Mammary microvascular endothelial cell (primary cell): ENCODE measurements at places on chromosomes 7 and 10. TPM values are rescaled to one million over a fixed set of nuclear protein-coding genes. Genes with fewer than 3 reads are reported as not detected.

The CACNA2D1 gene
- total RNA-seq = 10.3 and 18.3 TPM in 2 replicates

The HIF1AN gene
- 3.1 and 3.7 TPM in 2 replicates for total RNA-seq

The ABCC2 gene
- 0.07 and 0.49 TPM in 2 replicates for total RNA-seq

The LRRC61 gene
- total RNA-seq = 0.98 and 1.00 TPM in 2 replicates

The SLC18A2 gene
- total RNA-seq = not detected in 2 replicates

The HECTD2 gene
- 2.5 and 2.9 TPM in 2 replicates for total RNA-seq

The CALML3 gene
- total RNA-seq = not detected in 2 replicates

The FLNC gene
- 180 and 210 TPM in 2 replicates for total RNA-seq
